ENCODE measurements at places on chromosomes 2 and 18.

DNA sequence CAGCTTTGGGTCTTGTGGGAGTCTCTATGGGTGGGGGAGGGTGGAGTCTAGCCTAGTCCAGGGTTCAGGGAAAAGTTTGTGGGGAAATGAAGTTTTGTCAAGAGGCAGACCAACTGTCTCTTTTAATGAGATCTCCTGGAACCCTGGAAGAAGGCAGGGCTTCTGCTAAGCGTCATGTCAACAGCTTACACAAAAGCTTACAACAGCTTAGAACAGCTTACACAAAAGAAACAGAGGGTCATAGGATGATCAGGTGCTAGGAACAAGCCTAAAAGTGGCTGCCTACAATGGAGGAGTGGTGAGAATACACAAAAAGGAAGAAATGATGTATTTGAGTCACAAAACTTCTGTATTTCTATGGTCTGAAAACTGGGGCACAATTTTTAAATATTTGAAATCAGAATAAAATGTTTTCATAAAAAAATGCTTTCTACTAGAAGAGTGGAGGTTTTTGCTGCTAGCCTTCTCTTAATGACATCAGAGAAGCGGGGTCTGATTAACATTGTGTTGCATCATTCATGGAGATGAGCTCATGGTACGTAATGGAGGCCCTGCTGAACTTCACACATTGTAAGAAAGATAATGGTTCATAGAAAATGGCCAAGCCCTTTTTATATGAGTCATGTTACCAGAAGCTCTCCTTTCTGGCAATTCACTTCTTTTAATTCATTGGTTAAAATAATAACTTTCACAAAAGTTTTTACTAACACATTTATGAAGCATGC lies 351.0 kb downstream of the PIK3C3 start:
- no peak for ATAC-seq

DNA sequence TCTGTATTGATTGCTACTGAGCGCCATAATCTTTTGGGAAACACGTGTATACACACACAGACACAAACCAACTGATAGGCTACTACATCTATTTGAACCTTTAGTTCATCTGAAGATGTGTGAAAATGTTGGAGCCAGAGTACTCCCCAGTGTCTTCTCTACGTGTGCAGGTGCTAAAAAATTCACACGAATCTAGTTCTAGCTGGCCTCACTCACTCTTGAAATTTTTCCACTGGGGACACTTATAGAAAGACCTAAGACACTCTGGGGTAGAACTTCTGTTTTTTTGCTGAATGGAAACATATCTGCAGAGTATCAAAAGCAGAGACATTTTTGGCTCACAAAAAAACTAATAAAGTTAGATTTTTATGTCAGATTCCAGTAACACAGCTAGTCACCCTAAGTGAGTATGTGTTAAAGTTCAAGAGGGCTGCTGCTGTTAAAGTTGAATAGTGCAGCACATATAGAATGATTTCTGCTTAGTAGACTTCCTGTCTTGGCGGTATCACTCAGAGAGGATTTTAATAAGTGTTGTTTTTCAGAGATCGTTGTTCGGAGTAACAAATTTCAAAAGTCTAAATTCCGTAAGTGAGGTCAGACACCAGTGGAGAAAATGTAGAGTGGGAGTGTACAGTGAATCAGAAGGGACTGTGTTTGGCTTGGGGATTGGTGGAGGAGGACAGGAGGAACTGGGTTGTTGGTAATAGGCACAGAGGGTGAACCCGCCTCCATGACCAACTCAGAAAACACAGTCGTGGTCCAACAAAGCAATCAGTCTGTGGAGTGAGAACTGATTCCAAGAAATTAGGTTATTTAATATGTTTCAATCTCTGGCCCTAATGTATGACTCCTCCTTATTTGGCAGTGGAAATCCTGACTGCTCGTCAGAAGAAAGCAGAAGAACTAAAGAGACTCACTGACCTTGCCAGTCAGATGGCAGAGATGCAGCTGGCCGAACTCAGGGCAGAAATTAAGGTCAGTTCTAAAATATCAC lies 43.1 kb downstream of the KCTD18 start:
- peak; percentile 80 for ATAC-seq

- no peak for ATAC-seq
Observed at GRCh38 chr2:27710640-27711430, 47.1 kb downstream of the SLC4A1AP start.

DNA sequence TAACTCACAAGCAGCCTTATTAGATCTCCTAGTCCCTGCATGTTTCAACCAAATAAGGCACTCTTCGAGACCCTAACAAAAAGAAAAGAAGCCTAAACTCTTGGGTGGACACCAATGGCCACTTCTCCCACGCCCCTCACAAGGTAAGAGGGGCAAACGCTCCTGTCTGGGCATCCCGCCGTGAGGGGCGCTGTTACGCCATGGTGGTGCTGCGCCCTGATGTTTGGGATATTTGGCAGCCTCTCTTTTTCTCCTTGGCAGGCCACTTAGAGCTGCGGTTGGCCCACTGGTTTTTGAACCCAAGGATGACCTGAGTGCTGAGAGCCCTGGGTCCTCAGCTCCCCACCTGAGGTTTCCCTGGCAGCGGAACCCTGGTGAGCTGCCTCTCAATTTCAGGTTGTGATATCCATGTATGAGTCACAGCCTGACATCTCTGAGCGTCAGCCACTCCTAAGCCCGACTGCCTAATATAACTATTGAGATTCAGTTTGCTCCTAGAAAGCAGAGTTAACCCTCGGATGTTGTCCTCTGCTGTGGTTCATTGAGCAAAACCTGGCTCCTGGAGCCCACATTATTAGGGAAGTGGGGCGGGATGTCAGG lies 103.3 kb downstream of the COL6A3 start:
- no peak for ATAC-seq

GRCh38 chr2:207905546-207905945 lies 119.8 kb downstream of the PLEKHM3 start:
- ATAC-seq = no peak

- no peak for ATAC-seq
Observed at GRCh38 chr2:205568620-205569019, 113.7 kb upstream of the NRP2 start.

DNA sequence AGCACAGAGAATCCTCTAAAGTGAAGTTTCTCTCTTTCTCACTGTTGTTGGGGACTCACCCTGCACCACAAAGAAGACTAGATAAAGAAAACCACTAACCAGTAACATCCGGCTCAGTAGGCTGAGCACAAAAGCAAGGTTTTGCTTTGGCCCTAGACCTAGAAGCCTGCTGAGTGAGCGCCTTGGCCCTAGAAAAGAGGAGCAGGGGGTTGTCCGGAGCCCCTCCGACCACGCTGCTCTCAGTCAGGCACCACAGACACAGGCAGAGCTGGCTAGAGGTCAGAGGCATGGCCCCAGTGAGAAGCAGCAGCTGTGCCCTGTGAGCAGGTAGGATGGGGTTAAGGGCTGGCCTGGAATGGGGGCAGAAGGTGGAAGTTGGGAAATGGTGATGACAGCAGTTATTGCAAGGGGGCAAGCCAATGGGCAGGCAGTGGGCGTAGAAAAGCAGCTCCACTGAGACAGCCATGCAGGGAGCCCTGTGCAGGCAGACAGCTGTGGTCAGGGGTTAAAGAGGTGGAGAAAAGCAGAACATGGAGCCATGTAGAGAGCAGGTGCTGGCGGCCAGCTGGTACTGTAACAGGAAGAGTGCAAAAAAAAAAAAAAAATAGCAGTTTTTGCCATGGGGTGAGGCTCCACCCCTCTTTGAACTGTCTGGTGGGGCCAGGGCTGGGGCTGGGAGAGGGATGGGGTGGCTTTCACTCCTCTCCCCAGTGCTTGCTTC lies 36.9 kb upstream of the SLC14A1 start:
- no peak for ATAC-seq

DNA sequence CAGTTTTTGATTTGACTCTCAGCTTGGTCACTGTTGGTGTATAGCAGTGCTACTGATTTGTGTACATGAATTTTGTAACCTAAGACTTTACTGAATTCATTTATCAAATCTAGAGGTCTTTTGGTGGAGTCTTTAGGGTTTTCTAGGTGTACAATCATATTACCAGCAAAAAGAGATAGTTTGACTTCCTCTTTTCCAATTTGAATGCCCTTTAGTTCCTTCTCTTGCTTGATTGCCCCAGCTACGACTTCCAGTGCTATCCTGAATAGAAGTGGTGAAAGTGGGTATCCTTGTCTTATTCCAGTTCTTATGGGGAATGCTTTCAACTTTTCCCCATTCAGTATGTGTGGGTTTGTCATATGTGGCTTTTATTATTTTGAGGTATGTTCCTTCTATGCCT lies 312.9 kb upstream of the REV1 start:
- ATAC-seq = no peak

- ATAC-seq = no peak
Observed at GRCh38 chr18:30016179-30016578, 1026.4 kb downstream of the DSC3 start.

- ATAC-seq = no peak
Observed at GRCh38 chr2:152339556-152340286, 4.7 kb downstream of the FMNL2 start.

GRCh38 chr2:145598434-145598833 lies 1078.5 kb upstream of the ZEB2 start:
- no peak for ATAC-seq

- no peak for ATAC-seq
Observed at GRCh38 chr18:28147674-28148171, 29.2 kb downstream of the CDH2 start.

DNA sequence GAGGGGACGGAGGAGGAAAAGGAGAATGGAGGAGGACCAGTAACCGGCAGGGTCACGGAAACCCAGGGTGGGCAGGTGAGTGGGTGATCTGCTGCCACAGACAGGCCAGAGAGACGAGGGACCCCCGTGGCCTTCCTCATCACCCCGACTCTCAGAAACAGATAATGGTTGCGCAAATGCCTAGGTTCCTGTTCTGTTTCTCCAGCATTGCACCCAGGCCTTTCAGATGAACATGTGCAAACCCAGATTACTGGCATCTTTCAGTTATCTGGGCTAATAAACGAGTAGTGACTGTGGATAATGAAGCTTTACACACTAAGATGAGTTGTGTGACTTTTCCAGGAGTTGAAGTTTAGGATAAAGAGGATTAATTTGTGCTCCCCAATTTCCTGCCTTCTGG lies 46.5 kb downstream of the TET3 start:
- ATAC-seq = no peak

GRCh38 chr2:204477358-204477950 lies 67.8 kb upstream of the PARD3B start:
- ATAC-seq = no peak

- ATAC-seq = no peak
Observed at GRCh38 chr2:233821196-233821595, 33.1 kb downstream of the HJURP start.

- no peak for ATAC-seq
Observed at GRCh38 chr18:3870914-3871313, 420.9 kb downstream of the TGIF1 start.

DNA sequence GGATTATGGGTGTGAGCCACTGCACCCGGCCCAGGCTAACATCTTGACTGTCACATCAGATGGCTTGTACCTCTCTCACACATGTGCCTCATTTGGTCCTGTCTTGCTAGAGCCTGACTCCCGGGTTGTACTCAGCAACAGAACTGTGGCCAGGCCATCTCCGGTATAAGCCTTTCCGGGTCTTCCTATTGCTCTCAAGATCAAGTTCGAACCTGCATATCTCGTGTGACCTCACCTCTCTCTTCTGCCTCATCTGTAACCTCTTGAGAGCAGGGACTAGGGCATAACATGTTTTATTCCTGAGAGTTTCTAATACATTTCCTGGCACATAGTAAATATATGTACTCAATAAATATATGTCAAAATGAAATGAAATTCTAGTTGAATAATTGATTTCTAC lies 114.0 kb downstream of the ACAA2 start:
- no peak for ATAC-seq

DNA sequence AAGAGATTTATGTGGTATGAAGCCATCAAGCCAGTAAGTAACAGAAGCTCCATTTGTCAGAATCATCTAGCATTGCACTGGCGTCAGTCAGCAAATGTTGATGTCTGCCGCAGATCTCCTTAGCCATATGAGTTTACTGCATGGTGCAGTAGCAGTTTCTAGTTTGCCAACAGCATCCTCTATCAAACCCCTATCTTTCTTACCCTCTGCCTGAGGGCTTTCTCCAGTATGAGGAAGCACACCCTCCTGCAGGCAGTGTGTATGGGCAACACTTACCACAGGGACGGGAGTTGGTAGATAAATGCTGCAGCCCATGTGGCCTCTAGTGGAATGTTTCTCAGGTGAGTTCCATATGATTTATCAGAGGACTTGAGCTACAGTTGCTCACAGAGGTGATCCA lies 63.7 kb downstream of the EFEMP1 start:
- no peak for ATAC-seq

DNA sequence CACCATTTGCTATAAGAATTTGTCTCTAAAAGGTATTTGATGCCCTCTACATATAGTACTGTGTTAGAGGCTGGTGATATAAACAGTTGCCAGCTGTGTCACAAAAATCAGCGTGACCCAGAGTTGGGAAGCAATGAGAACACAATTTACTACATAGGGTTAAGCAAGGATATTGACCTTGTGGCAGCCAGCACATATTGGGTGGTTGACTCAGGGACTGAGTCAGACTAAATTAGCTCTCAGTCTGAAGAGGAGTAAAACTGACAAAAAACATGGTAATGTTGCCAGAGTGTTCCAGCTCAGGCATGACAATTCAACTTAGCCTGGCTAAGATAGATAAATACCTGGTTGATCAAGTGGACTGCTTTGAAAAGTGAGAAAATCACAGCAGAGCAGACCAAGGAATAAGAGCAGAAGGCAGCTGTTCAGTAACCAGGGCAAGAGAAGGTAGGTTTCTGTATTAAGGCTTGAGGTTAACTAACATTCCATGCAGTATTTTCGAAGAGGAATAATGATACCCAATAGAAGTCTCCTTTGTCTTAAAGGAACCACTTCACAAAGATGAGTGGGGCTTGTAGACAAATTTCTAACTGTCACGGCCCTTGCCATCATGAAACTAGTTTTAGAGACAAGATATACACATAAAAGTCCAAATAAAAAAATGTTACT lies 108.2 kb upstream of the ERBB4 start:
- ATAC-seq = peak; percentile 82

DNA sequence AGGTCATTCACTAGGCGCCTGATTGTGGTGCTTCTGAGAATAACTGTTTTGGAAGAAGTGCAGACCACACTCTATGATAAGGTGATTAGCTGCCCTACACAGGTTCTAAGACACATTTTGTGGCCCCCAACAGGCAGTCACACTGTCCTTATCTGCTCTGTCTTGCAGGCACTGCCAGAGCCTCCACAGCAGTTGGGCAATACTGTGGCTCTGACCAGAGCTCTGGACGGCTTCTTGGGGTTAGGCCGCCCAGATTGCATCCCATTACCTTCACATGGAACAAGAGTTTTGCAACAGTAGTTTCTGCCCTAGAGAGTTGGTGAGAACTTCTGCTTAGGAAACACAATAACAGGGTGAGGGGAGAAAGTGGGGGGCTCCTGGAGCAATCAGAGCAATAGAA lies 22.7 kb downstream of the RUFY4 start:
- ATAC-seq = no peak

GRCh38 chr2:56185582-56186046 lies 1.8 kb downstream of the CCDC85A start:
- ATAC-seq = peak; percentile 52

DNA sequence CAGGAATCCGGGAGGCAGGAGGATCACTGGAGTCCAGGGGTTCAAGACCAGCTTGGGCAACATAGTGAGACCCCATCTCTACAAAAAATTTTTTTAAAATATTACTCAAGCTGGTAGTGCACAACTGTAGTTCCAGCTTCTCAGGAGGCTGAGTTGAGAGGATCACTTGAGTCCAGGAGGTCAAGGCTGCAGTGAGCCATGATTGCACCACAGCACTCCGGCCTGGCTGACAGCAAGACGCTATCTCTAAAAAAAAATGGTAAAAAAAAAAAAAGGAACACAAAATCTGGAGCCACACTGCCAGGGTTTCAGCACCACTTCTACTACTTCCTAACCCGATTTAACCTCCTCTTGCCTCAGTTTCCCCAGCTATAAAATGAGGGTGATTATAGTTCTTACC lies 57.0 kb downstream of the STEAP3 start:
- no peak for ATAC-seq

- ATAC-seq = no peak
Observed at GRCh38 chr2:200127848-200128247, 172.5 kb downstream of the MAIP1 start.

All from SK-N-SH treated with all-trans-retinoic acid at 6 μM for 48 hours (cell line).